ENCODE measurements at places on chromosomes 6 and 20.

DNA sequence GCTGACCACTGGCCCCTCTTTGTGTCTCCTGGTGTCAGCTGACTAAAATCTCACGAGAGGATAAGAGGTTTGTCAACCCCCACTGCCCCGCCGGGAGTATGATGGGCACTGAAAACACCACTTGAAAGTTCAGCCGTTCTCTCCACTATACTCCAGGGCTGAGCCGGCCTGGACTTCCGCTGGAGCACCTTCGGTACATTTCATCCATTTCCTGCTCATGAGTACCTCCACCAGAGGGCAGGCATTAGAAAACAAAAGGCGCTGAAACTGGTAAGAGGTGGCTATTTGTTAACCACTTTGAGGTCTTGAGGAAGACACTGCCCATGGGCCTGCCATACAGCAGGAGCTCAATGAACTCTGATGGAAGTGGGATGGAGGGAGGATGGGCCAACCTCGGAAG is 17.9 kb upstream of the ANKRD60 start:
- DNase-seq: no peak

- no peak for DNase-seq
Observed at GRCh38 chr20:53937929-53938367, 132.4 kb downstream of the BCAS1 start.

- no peak for DNase-seq
Observed at GRCh38 chr20:63432577-63433325, 39.7 kb downstream of the KCNQ2 start.

GRCh38 chr6:98777762-98778161 is 56.6 kb upstream of the POU3F2 start:
- no peak for DNase-seq

- no peak for DNase-seq
Observed at GRCh38 chr20:23117738-23118137, 31.6 kb upstream of the CD93 start.

DNA sequence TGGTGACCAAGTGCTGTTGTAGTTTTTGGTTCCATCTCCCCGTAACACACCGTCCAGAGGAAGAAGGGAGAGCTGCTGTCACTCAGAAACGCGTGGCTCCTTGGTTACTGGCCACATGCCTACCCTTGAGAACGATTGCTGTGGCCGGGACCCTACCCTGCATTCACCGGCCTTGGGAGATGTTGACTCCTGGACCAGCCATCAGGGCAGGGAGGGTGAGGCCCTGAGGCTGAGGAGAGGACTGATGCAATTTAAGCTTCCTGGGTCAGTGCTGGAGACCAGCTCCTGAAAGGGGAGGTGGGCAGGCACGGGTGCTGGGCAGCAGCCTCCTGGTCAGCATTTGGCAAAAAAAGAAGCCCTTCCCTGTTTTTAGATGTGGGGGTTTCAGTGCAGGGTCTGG is 31.5 kb downstream of the ERMARD start:
- no peak for DNase-seq

- DNase-seq: no peak
Observed at GRCh38 chr20:63765082-63765873, 25.7 kb downstream of the SLC2A4RG start.

DNA sequence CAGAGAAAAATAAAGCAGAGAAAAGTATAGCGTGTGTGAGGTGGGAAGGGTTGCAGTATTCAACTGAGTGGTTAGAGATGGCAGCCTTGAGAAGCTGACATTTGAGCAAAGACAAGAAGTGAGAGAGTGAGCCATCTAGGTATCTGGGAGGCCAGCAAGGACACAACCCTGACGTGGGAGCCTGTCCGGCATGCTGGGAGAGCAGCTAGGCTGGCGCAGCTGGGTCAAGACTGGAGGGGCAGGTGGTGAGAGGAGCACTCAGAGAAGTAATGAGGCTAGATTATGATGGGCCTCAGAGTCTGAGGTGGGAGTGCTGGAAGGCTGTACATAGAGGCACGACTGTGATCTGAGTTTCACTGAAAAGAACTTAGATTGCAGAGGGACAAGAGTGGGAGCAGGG is 12.9 kb downstream of the TTPAL start:
- no peak for DNase-seq

- no peak for DNase-seq
Observed at GRCh38 chr20:18992418-18992817, 178.8 kb downstream of the SCP2D1 start.

GRCh38 chr20:64191002-64191401 is 26.8 kb downstream of the MYT1 start:
- DNase-seq: no peak

DNA sequence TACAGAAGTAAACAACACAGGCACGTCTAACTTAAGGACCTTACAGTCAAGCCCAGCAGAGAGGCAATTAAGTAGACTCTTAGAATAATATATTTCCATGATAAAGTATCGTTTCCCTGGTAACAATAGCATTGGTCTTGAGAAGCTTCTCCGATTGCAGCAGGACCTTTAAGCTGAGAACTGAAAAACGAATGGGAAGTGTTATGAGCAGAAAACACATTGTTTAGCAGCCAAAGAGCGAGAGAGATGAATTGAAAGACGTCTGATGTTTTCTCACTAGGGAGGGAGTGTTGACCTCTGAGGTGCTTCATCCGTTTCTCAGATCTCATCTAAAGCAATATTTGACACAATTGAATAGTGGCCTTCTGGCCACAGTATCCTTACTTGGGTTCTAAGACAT is 855 bp downstream of the BYSL start:
- DNase-seq: no peak

GRCh38 chr6:70547313-70547712 is 19.4 kb upstream of the SDHAF4 start:
- DNase-seq: no peak

DNA sequence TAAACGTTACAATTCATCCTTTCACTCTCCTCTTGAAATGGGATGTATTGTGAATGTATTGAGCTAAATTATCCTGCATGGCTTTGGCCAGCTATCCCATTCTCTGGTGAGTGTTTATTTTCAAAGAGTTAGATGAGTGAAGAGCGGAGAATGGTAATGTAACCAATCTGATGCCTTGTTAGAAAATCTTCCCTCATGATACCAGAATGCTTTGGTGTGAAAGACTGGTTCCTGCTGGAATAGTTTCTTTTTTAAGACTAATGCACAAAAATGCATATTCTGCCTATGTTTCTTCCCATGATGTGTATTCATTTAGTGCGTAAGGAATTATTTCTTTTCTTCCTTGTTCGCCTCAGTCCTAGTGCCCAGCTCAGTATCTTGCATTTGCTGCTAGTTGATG is 506.7 kb downstream of the PRKN start:
- no peak for DNase-seq

GRCh38 chr6:28743271-28743789 is 180.5 kb downstream of the TRIM27 start:
- no peak for DNase-seq

DNA sequence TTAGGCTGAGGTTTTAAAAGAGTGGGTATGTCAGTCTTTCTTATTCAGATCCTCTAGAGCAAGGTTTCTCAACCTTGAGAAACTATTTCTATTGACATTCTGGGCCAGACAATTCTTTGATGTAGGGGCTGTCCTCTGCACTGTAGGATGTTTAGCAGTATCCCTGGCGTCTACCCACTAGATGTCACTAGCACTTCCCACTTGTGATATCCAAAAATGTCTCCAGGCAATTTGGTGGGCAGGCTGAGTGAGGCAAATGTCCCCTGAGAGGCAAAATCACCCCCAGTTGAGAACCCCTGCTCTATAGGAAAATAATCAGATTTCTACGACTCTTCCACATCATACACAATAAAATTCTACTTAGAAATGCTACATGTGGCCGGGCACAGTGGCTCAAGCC is 7.7 kb upstream of the ZKSCAN8 start:
- no peak for DNase-seq

DNA sequence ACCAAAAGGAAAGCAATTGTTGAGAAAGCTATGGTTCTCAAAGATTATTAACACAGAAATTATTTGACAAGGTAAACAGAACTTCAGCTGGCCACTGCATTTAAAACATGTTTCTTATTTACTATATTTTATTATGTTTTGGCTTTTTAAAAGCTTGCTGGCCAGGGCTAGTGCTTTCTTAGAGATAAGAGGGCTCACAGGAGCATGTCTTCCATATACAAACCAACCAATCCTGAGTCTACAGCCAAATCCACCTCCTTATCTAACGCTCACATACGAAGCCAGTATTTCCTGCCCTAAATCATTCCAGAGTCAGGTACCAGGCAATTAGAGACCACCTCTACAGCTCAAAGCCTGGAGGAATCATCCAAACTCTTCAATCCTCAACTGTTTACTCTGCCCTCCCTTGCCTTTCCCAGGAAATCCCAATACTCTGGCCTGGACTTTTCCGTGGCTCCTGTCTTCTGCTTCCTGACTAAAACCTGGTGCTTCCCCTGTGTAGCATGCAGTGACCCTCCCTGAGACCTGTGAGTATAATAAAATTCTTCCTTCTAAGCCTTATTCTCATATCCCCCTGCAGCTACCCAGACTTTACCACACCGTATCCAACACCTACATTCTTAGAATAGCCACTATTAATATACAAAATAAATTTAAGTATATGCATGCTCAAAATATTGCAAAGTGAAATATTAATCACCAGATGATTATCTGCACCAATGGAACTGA is 33.2 kb downstream of the RANBP9 start:
- no peak for DNase-seq

GRCh38 chr6:169798764-169799473 is 47.5 kb downstream of the ERMARD start:
- DNase-seq: no peak

GRCh38 chr20:10105046-10105445 is 70.3 kb downstream of the ANKEF1 start:
- DNase-seq: no peak

DNA sequence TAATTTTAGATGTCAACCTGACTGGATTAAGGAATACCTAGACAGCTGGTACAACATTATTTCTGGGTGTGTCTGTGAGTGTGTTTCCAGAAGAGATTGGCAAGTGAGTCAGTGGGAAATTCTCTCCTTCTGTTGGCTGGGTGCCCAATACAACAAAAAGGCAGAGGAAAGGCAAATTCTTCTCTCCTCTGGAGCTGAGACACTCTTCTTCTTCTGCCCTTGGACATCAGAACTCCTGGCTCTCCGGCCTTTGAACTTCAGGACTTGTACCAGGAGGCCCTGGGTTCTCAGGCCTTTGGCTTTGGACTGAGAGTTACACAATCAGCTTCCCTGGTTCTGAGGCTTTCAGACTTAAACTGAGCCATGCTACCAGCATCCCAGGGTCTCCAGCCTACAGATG is 7.8 kb upstream of the BTN3A1 start:
- DNase-seq: no peak

- DNase-seq: peak; percentile 63
Observed at GRCh38 chr6:168699631-168700295, 258.8 kb downstream of the SMOC2 start.

GRCh38 chr6:138692978-138693909 is 80.3 kb upstream of the CCDC28A start:
- no peak for DNase-seq

DNA sequence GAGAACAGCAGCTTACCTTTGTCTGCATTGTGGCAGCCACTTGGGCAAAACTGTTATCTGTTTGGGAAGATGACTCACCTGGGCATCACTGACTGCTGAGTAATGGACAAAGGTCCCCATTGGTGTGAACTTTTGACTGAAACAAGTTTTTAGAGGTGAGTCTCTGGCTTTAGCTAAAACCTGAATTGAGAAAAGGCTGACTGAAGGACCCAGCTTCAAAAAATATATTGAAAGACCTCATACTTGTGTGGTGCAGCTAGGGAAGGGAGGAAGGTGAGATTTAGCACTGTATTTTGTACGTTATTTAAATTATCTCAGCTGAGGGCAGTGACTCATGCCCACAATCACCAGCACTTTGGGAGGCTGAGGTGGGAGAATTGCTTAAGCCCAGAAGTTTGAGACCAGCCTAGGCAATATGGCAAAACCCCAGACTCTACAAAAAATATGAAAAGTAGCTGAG is 4.5 kb upstream of the CITED2 start:
- no peak for DNase-seq

GRCh38 chr6:87968435-87969278 is 79.0 kb upstream of the SPACA1 start:
- DNase-seq: peak; percentile 20

GRCh38 chr6:168082860-168083513 is 4.0 kb upstream of the FRMD1 start:
- DNase-seq: no peak

- DNase-seq: no peak
Observed at GRCh38 chr6:115363379-115363778, 697.3 kb downstream of the FRK start.

DNA sequence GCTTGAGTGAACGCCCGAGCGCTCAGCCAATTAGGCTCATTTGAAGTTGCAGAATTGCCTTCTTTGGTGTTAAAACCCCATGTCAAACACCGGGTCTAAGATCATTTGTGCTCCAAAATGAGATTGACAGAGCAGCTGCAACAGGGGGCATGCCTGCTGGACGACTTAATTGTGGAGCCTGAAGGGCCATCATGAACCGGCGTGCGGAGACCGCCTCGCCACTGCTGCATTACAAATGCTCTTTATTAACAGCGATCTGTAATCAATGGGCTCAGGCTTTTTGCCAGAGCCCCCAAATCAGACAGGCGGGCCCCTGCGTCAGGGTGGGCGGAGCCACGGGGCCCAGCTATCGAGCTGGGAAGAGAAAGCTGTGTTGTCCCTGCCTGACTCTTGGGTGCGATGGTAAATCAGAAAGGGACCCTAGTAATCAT is 183.2 kb downstream of the SIM1 start:
- DNase-seq: no peak

GRCh38 chr6:17015551-17016381 is 86.1 kb upstream of the STMND1 start:
- no peak for DNase-seq

- no peak for DNase-seq
Observed at GRCh38 chr6:157995458-157995857, 13.8 kb downstream of the SYNJ2 start.

DNA sequence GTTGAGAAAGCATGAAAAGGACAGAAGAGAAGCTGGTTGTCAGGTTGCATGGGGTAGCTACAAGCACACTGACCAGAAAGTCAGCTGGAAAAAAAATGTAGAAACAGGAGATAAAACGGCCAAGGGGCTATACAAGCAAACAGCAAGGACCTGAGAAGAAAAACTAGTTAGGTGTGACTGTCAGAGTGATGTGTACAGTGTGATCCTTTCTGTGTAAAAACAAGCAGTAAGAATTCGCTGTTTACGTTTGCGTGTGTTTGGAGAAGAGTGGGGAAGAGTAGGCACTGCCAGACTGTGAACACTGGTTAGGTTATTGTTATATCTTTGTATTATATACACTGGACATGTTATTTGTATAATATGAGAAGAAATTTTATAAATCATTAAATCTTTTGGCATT is 28.1 kb downstream of the PTPN1 start:
- DNase-seq: no peak

DNA sequence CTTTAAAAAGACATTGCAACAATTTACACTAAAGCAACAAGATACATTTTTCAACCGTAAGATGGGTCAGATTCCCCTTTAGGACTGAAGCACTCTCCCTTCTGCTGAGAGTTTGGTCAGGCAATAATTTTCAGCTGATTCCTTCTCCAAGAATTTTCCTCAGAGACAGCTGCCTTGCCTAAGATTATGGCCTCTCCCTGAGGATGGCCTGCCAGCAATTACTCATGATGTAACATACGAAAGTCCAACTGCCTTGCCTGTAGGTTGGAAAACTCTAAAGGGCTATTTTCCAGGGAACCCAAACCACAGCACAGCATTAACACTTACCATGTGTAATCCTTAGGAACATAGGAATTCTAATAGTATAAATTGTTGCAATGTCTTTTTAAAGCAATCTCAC is 229.1 kb upstream of the FLRT3 start:
- no peak for DNase-seq

GRCh38 chr20:24731312-24731711 is 217.8 kb upstream of the CST7 start:
- no peak for DNase-seq

All from putamen (tissue), 1 donor.